ENCODE measurements at places on chromosomes 12 and 14.

DNA sequence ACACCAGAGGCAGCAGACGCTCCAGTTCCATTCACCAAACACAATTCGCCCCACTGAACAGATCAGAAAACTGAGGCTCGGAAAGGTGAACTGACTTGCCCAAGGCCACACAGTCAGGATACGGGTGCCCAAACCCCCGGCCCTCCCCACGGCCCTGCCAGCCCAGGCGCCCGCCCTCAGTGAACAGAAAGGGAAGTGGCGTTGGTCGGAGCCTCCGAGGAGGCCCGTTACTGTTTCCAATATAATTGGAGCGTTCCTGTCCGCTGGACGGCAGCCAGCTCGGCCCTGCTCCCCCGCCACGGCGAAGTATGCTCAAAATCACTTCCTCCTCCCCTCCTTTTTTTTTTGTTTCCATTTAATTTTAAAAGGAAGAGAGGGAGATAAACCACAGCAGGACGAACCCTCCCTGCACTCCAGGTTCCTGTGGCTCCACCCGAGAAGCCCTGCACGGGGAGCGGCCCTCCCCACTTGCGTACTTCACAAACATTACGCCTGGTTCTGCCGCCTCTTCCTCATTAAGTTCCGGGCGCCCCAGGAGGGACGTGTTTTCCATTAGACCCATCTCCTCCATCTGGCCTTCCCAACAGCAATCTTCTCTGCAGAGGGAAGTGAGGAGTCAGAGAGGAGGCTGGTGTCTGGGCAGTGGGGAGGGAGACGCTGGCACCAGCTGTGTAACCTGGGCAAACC, 61.1 kb downstream of the NCOR2 start:
- peak; percentile 78 for DNase-seq

GRCh38 chr12:19113464-19113863, 16.1 kb upstream of the PLEKHA5 start:
- no peak for DNase-seq

DNA sequence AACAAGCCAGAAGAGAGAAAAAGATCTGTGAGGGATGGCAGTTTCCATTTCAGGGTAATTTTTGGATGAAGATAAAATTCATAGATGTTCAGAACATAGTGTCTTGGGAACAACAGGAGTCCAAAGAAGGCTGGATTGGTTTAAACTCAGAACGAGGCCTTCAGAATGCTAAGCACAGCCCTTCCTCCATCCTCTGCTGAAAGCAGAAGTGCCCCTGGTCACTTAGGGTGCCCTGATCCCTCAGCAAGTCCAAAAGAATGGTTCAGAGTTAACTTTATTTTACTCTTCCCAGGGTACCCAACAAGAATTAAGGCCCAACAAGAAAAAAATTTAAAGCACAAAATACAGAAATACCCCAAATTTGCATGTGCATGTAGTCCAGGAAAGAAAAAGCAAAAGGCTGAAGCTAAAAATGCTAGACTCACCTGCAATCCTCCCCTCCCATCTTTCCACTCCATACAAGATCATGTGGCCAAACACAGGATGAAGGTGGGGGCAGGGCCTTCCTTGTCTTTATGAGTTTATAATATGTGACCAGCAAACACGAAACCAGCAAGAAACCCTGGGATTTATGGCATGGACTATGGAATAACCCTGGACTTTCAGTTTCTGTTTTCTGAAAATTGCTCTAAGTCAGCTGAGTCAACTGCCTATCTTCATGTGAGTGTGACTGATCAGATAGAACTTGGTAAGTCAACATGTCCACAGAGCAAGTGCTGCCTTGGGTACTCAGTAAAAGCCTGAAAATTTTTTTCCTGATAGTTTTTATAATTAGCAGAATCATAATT, 21.2 kb downstream of the MAX start:
- DNase-seq, result no peak

DNA sequence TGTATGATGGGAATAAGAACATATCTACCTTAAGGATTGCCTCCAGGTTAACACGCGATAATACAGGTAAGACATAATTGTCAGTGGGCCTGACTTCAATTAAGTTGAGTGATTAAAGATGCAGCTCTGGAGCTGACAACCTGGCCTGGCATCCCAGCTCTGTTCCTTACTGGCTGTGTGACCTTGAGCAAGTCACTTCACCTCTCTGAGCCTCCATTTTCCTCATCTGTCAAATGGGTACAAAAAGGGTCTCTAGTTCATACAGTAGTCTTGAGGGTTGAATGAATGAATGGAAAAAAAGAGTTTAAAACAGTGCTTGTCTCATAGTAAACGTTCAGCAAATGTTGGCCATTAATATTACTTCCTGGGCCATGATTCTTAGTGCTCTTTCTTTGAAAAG, 213.9 kb downstream of the PHETA1 start:
- no peak for DNase-seq

GRCh38 chr12:114313910-114314309, 92.0 kb downstream of the TBX5 start:
- DNase-seq, result no peak

DNA sequence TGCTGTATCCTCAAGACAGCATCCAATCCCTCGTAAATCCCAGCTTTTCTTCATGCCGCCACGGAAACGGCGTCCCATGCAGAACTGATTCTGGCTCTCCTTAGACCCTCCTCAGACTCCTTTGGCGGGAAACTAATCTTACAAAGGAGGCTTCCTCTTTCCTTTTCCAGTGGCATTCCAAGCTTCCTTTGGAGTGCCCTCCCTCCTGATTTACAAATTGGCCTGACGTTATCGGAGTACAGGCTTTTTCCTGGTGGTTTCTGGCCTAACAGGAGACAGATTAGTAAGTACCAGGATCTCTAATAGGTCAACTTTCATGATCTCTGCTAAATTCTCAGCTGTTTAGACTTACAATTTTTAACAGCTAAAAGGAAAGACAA, 1.3 kb upstream of the ZDHHC17 start:
- peak; percentile 38 for DNase-seq

- no peak for DNase-seq
Measured at GRCh38 chr12:93008044-93008778, 79.1 kb upstream of the EEA1 start.

GRCh38 chr14:93381644-93382043, 34.7 kb downstream of the COX8C start:
- no peak for DNase-seq

- DNase-seq, result no peak
Measured at GRCh38 chr12:30930238-30930637, 3.7 kb downstream of the TSPAN11 start.

- DNase-seq, result no peak
Measured at GRCh38 chr14:93496856-93497741, 66.4 kb downstream of the UNC79 start.
